ENCODE measurements at places on chromosomes 6 and 20. TPM values are rescaled to one million over a fixed set of nuclear protein-coding genes. Genes with fewer than 3 reads are reported as not detected.

The SYCP2L gene
- total RNA-seq, result 8.2 TPM

The EDN3 gene
- 3.1 TPM for total RNA-seq

The KCNQ2 gene
- total RNA-seq, result 2.1 TPM

The C6orf58 gene
- total RNA-seq, result not detected

The ZNF133 gene
- 24.2 TPM for total RNA-seq

The IL20RA gene
- 4.4 TPM for total RNA-seq

The HLA-DMA gene
- total RNA-seq, result 8.9 TPM

The FOXA2 gene
- total RNA-seq, result not detected

The WASF1 gene
- total RNA-seq, result 14.5 TPM

The LHFPL5 gene
- not detected for total RNA-seq

The DCBLD1 gene
- total RNA-seq, result 20.9 TPM

The MLIP gene
- total RNA-seq, result 4.4 TPM

The GJA10 gene
- not detected for total RNA-seq

The KIAA1755 gene
- 6.8 TPM for total RNA-seq

The ECT2L gene
- total RNA-seq, result 0.21 TPM

The SPTLC3 gene
- total RNA-seq, result 28.1 TPM

The GDAP1L1 gene
- 0.90 TPM for total RNA-seq

The SMPDL3A gene
- 25.9 TPM for total RNA-seq

The PRL gene
- total RNA-seq, result not detected

The SMOC2 gene
- 61.1 TPM for total RNA-seq

The DYNLT2 gene
- total RNA-seq, result 2.4 TPM

The PROKR2 gene
- not detected for total RNA-seq

The SNAP25 gene
- total RNA-seq, result 8.6 TPM

The LRRC73 gene
- total RNA-seq, result not detected

The FAM209A gene
- total RNA-seq, result not detected

The SOX18 gene
- 4.5 TPM for total RNA-seq

The SLC2A10 gene
- 36.6 TPM for total RNA-seq

The CST7 gene
- not detected for total RNA-seq

The PPT2 gene
- 29.6 TPM for total RNA-seq

The SYNCRIP gene
- total RNA-seq, result 111 TPM

The RAET1G gene
- total RNA-seq, result 1.2 TPM

The OPN5 gene
- total RNA-seq, result 0.05 TPM

The RHAG gene
- 1.0 TPM for total RNA-seq

The CABLES2 gene
- total RNA-seq, result 2.1 TPM

The TBC1D32 gene
- 62.8 TPM for total RNA-seq

The MSH5 gene
- 14.8 TPM for total RNA-seq

The LAMA5 gene
- total RNA-seq, result 40.4 TPM

The KIFC1 gene
- total RNA-seq, result 7.5 TPM

The SLC22A3 gene
- 11.0 TPM for total RNA-seq

The GPR6 gene
- total RNA-seq, result not detected

The NHLRC1 gene
- total RNA-seq, result 2.4 TPM

The CLPSL1 gene
- not detected for total RNA-seq

The ANKRD66 gene
- total RNA-seq, result not detected

The PNPLA1 gene
- not detected for total RNA-seq

The SPATA25 gene
- 1.7 TPM for total RNA-seq

The HMGCLL1 gene
- total RNA-seq, result 14.6 TPM

All from urinary bladder (tissue), 4 donors.